ENCODE measurements at places on chromosomes 12 and 14.
A peak's percentile ranks its signal among the peaks of the same experiment; 100 is the strongest.

DNA sequence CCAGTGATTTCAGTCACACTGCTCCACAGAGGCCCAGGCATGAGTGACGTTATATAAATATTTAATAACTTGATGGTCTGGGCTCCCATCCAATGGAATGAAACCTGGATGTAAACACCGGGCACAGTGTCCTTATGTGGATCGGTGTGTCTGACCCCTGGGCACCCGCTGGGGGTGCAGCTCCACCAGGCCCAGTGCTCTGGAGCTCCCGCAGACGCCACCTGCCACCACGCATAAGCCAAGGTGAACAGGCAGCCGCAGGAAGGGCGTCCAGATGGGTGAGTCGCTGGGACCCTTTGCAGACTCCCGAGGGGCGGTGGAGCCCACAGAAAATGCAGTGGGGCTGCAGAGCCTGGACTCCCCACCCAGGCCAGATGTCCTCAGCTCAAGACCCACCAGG lies 121.6 kb downstream of the SCARB1 start:
- no peak for DNase-seq

DNA sequence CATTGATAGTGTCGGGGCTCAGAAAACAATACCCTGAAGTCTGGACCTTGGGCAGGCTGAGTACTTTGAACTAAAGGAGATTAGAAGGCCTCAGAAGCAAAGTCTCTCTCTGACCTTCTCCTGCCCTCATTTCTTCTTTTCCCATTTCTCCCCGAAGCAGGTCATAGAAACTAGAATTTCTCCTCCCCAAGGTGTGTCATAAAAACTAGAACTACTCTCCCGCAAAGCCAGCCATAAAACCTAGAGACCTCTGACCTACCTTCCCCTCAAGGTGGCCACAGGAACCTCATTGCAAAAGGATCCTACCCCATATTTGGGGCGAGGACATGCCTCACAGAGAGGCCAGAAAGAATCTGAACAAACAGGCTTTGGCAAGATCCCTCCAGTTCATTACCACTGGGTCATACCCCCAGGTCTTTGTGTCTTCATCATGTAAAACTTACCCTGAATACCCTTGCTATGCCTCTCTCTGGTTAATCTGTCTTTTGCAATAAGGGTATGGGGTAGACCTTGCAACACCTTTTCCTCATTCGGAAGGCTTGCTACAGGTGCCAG lies 64.7 kb upstream of the ZFP36L1 start:
- no peak for DNase-seq

GRCh38 chr14:35708062-35708461 lies 101.0 kb downstream of the RALGAPA1 start:
- no peak for DNase-seq

GRCh38 chr14:65042296-65042695 lies 55.6 kb downstream of the FNTB start:
- DNase-seq, result no peak

DNA sequence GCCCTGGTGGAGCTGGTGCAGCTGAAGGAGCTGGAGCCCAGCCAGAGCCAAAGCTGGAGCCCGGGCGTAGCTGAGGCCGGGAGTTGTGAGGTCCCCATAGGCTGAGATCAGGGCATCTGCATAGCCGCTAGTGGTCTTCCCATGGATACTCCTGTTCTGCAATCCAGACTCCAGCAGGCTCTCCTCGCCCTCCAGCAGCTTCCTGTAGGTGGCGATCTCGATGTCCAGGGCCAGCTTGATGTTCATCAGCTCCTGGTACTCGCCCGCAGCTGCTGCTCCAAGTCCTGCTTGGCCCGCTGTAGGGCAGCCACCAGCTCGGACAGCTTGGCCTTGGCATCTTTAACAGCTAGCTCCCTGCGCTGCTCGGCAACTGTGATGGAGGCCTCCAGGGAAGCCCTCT lies 966.1 kb downstream of the FSCB start:
- DNase-seq, result no peak

DNA sequence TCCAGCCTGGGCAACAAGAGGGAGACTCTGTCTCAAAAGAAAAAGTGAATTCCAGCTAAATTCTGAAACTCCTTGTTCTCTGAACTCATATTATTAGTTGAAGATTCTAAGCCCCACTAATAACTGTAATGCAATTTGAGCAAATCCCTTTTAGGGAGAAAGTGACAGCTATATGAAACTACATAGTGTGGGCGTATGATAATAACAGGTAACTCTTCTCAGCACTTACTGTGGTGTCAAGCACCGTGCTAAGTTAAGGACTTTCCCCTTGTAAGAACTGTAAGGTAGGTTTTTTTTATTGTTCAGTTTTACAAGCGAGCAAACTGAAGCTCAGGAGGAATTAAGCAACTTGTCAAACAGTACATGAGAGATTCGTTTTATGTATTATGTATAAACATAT lies 5.4 kb downstream of the ANKRD13A start:
- no peak for DNase-seq

- DNase-seq, result peak; percentile 67
Observed at GRCh38 chr12:96516472-96517430, 27.4 kb downstream of the CFAP54 start.

- no peak for DNase-seq
Observed at GRCh38 chr12:100437038-100437841, 36.4 kb upstream of the NR1H4 start.

GRCh38 chr12:47024463-47024862 lies 55.0 kb upstream of the PCED1B start:
- DNase-seq, result no peak

DNA sequence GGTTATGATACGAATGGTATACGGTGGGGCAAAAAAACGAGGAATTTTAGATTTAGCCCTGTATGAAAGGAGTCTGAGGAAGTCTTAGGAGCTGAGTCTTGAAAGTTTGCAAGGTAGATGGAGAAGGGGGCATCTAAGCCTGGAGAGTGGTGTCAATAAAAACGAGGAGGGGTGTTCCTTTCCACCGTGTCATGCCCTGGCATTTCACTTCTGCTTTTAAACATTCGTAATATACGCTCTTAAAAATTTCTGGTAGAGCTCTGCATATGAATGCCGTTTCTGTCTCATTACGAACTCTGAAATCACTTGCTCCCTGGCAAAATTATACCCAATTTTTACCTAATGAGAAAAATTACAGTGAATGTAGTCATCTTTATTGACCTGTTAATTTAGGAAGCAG lies 170.2 kb downstream of the ERC1 start:
- DNase-seq, result no peak

GRCh38 chr12:78316631-78317468 lies 486.2 kb downstream of the NAV3 start:
- no peak for DNase-seq

DNA sequence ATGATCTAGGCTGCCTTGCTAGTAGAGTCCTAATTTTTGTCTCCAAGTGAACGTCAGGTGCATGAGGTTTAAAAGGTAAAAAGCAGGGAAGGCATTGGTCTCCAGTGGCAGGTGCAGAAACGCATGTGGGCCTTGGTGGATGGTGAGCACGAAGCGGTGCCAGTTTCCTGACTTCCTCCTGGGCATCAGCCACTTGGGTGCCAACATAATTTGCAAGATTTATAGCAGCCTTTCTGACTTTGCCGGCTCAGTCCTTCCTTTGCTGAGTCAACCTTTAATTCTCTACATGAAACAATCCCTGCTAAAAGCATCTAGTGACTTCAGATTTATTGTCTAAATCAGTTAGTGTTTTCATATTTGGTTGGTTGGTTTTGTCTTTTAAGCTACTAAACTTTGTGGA lies 355.7 kb upstream of the TMEM132C start:
- no peak for DNase-seq

GRCh38 chr12:29072631-29073030 lies 76.4 kb upstream of the FAR2 start:
- no peak for DNase-seq

DNA sequence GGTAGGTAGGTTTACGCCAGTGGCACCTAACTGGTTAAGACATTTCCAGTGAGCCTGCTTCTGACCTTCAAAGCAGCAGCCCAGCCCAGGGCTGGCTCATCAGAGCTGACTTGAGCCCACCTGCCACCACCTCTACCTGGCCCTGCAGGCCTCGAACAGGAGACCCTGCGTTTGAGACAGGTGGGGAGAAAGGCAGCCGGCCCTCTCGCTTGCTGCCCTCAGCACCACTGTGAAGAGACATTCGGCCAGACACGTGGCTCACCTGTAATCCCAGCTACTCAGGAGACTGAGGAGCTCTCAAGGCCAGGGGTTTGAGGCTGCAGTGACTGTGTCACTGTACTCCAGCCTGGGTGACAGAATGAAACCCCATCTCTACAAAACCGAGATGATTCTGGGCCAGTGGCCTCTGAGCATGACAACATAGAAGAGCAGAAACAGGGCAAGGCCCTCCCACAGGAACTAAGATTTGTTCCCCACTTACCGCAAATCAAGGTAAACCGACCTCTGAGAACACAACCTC lies 74.2 kb downstream of the TESC start:
- no peak for DNase-seq

- peak; percentile 77 for DNase-seq
Observed at GRCh38 chr12:62919838-62920237, 15.1 kb downstream of the PPM1H start.
